ENCODE measurements at places on chromosomes 16 and 17.

DNA sequence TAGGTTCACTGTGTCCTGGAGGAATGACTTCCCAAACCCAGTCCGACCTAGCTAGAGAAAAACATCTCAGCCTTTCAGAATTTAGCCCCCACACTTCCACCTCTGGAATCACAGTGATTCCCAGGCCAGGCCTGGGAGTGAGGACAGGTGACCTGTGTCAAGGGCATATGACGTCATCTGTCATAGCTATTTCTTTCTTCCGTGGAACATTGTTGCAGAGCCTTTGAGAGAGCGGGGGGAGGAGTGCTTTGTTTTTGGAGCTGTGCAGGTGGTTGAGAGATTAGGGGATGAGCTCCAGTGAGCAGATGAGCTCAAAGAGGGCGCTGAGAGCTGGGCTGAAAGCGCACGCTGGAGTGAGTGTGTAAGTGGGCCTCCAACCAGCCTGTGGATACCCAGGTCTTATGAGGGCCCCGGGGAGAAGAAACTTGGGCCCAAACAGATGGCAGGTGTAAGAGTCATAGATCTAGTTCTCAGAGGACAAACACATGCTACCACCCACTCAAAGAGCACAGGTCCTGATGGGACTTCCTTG lies 344.8 kb downstream of the SNX29 start:
- no peaks in the 10 kb centered on the region for H3K4me1 ChIP-seq
- H3K4me3 ChIP-seq, result no peak overlapping the region
- H3K27ac ChIP-seq, result no peak overlapping the region
- H3K27me3 ChIP-seq, result no peaks in the 10 kb centered on the region

DNA sequence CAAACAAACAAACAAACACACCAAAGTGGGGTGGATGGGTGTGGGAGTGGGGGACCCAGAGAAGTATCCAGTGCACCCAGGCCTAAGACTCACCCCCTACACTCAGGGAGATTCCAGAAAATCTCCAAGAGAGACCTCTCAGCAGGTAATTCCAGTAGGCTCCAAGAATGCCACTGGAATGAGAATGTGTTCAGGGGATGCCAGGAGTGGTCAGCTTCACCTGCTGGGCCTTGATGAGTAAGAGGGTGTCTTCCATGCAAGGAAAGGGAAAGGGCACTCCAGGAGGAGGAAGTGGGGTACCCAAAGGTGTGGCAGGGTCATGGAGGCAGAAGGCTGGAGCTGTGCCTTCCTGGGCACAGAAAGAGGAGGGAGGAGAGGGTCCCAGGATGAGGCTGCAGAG lies 9.9 kb downstream of the CDH1 start:
- no peaks in the 10 kb centered on the region for H3K27me3 ChIP-seq
- no peaks in the 10 kb centered on the region for H3K4me1 ChIP-seq

DNA sequence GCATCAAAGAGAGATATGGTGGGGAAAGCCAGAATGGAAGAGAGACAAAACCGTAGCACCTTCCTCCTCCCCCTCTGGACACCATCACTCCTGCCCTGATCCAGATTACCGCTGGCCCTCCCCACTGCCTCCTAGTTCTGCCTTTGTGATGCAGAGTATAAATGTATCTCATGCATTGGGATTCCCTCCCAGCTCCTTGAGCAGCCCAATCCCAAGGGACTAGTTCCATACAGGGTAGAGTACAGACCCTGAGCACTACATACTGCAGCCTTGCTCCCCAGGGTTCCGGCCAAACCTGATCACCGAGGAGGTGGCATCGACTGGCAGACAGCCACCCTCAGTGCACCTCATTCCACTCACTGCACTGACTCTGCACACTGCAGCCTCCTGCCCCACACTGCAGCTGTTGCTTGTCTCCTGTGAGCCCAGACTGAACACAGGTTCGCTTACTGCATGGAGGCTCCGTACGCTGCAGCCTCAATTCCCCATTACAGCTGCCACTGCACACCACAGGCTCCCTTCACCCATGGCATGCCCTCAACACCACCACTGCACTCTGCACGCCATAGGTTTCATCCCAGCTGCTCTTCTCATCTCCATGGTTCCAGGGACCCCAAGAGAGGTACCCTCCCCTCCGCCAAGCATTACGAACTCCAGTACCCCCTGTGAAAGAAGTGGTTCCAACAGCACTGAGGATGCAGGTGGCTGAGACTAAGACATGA lies 1.7 kb upstream of the THRA start:
- DNase-seq, result peak; percentile 60
- H3K36me3 ChIP-seq, result no peaks in the 10 kb centered on the region
- no peak overlapping the region for H3K27ac ChIP-seq

DNA sequence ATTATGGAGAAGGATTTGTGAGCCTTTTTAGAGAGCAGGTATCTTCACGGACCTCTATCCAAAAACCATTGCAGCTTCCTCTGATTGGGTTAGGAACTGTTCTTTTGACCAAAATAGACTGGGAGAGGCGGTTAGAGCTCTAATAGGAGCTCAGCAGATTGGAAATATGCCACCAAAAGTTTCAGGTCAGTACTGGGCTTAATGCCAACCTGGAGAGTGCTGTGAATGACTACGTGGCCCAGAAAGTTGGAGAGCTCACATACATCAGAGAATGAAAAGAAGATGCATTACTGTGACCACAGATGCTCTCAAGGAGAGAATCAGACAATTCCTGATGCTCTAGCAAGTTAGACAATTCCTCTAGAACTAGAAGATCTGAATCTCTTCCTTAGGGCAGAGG lies 86.5 kb downstream of the ABCA8 start:
- no peak for DNase-seq
- H3K27me3 ChIP-seq, result no peaks in the 10 kb centered on the region
- H3K27ac ChIP-seq, result no peak overlapping the region
- H3K4me1 ChIP-seq, result no peaks in the 10 kb centered on the region

Data from aorta (tissue), 5 donors.